ENCODE measurements at places on chromosomes 5 and 9. TPM values are rescaled to one million over a fixed set of nuclear protein-coding genes. Genes with fewer than 3 reads are reported as not detected.

Gene CNTNAP3
- 10.9 TPM for total RNA-seq

Gene SFXN1
- total RNA-seq: 54.1 TPM

Gene IL7R
- total RNA-seq: 0.82 TPM

Gene NMUR2
- 0.87 TPM for total RNA-seq

Gene FGF1
- total RNA-seq: 1.5 TPM

Gene AGXT2
- total RNA-seq: not detected

Gene MARCOL
- not detected for total RNA-seq

Gene BARHL1
- total RNA-seq: not detected

Gene PITX1
- not detected for total RNA-seq

Gene IL33
- total RNA-seq: 4.5 TPM

Gene PCDHB2
- 0.15 TPM for total RNA-seq

Gene ZNF879
- total RNA-seq: 3.2 TPM

DNA sequence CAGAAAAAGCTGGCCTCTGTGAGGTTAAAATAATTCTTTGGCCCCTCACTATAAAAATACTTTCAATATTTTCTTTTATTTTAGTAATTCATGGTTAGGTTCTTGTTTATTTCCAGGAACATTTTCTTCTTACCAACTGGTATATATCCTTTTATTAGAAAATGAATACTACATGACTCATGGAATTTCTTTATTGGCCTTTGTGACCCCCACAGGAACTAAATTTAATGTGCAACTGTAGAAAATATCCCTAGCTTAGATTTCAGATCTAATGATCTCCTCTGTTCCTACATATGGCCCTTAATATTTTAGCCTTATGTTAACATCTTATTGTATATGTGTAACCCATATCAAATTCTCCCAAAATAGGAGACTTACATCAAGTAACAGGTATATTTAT is 429.9 kb downstream of the NR2F1-AS1 start:
- no peak for DNase-seq

- no peak for DNase-seq
Observed at GRCh38 chr5:14414007-14414406, 167.6 kb upstream of the OTULINL start.

GRCh38 chr5:147534172-147534951 is 24.5 kb upstream of the DPYSL3 start:
- no peak for DNase-seq

- no peak for DNase-seq
Observed at GRCh38 chr5:142324136-142324870, 518 bp downstream of the SPRY4 start.

GRCh38 chr5:179231309-179231708 is 114.0 kb downstream of the ADAMTS2 start:
- no peak for DNase-seq

- DNase-seq: no peak
Observed at GRCh38 chr5:117942861-117943519, 1045.4 kb downstream of the DTWD2 start.

DNA sequence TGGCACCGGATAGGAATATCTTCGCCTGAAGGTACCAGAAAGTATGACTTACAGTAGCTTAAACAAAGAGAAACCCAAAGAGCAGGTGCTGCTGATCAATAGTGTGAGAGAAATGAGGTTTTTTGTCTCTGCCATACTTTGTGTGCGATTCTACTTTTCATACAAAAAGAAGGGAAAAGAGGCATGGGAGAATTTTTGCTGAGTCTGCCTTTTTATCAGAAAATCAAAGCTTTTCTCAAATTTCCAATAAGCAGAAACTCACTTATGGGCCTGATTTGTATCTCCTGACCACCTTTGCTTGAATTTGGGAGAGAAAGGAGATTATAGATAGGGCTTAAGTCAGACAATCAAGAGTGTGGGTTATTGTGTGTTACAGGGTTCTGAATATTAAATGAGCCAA is 65.5 kb upstream of the TAF11L2 start:
- no peak for DNase-seq

DNA sequence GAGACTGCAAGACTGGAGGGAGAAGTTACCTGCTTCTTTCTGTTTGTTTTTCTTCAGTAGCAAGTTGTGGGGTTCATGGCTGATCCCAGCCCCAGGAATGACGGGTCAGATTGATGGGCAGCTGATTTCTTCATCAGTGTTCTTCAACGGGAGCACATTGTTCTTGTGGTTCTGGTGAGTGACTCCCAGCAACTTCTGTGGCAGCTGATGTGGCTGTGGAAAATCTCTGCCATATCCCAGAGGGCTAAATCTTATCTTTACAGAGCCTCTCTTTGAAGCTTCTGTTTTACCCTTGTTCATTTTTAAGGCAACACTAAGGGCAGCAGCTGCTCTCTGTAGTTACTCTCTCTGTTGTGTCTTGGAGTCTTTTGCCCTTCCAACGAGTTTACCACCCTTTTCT is 710.3 kb downstream of the PRELID2 start:
- DNase-seq: no peak

GRCh38 chr9:215631-216155 is 1.0 kb downstream of the DOCK8 start:
- no peak for DNase-seq

DNA sequence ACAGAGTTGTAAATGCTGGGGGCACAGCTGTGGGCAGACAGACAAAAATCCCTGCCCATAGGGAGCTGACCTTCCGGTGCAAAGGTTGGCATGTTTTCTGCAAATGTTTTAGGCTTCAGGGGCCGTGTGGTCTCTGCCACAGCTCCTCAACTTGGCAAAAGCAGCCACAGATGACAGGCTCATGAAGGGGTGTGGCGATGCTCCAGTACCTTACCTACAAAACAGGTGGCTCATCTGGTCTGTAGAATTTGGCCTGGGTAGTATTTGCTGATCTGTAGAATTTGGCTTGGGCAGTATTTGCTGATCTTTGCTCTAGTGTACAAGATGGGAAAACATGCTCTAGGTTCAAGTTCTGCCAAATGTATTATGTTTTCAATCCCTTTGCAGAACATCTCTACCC is 283.9 kb downstream of the GADD45G start:
- DNase-seq: no peak

DNA sequence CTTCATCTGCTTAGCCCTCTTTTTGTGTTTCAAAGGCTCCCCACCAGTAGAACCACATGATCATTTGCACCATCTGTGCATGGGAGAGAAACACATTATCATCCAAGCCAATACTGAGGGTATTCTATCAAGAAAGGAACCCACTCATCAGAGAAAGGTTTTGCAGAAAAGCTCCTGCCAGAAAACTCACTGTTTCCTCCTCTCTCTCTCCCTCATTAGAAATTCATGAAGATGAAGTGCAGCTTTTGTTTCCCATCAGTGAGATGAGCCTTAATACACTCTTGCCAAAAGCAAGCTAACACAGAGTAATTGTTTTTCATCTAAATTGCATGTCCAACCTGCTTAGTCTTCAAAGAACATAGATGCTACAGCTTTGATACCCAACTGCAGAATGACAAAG is 142.4 kb upstream of the GRAMD2B start:
- no peak for DNase-seq

DNA sequence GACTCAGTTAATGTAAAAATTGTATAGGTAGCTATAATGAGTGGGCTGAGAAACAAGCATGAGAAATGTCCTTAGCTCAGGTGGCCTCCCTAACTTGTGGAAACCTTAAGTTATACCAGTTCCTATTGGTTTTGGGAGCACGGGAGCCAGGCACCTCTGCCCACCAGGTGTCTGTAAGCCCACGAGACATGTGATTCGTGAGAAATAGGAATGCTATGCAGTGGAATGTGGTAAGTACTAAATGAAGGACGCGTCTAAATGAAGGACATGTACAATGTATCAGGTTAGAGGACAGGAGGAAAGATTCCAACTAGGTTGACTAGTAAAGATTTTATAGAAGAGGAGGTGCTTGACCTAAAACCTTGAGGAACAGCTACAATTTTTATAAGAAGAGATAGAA is 46.0 kb upstream of the F2RL2 start:
- DNase-seq: no peak

- DNase-seq: no peak
Observed at GRCh38 chr9:130024597-130024994, 18.4 kb downstream of the FNBP1 start.

- DNase-seq: no peak
Observed at GRCh38 chr5:147821766-147822165, 9.7 kb downstream of the SPINK1 start.

DNA sequence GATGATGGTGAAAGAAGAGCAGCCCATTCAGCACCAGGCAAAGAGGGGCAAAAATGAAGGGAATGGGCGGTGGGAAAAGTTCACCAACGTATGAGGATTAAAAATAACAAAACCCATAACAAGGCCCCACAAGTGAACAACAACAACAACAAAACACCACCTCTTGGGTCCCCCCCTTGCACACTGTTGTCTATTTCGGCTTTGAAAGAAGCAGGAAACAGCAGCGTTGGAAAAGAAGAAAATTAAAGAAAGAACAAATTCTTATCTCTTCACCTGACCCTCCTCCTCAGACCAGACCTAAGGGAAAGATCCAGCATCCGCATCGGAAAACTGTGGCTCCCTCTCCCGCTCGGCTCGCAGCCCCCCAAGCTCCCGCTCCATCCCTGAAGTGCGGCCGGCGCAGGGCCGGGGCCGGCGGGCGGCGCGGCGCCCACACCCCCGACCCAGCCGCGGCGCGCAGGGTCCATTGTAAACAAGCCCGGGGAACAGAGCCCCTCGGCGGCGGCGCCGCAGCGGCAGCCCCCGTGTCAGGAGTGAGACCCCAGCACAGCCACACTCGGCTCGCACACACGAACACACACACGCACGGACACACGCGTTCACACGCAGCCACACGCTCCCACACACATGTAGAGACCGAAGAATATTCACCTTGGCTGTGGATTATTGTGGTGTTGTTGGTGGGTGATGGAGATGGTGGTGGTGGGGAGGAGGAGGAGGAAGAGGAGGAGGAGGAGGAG is 535 bp downstream of the RFX3 start:
- DNase-seq: no peak

DNA sequence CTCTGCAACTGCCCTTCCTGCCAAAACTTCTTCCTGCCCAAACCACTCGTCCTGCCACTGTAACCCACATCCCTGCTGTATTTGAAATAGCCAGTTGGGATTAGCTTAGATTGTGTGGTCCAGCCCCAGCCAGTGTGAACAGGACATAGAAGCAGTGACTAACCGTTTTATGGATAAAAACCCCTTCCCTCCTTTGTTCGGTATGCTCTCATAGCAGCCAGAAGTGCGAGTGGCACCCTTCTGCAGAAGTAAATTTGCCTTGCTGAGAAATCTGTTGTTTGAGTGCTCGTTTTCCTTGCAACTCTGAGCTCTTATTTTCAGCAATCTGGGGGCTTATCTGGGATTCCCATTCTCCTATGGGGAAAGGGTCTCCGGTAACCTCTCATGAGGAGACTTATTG is 470.0 kb downstream of the PRDM9 start:
- DNase-seq: no peak

- DNase-seq: no peak
Observed at GRCh38 chr9:98228392-98229089, 26.9 kb downstream of the TBC1D2 start.

DNA sequence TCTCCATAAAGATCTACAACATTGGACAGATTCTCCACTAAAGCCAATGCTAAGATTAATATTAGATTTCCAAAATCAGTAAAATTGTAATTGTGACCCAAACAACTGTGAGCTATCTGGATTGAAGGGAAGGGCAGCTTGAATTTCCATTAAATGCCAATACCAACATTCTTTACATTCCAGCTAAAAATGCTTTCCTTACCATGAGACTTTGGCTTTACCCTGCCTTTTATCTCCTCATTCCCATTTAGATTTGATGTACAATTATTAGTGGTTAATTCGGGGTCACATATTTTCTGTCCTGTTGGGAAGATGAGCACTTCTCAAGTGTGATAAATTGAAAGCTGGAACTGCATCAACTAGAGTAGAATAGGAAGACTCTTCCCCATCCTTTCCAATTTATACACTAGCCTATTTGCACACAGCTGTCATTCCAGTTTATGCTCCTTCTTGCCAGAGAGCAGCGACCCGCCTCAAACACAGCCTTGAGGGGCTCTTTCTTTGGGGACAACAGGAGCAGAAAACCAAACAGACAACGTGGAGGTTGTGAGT is 33.1 kb upstream of the MYOT start:
- DNase-seq: no peak

Data from glomerular endothelial cell (primary cell).